NCI-H187 treated with DMSO at 0.1 percent for 48 hours (cell line): ENCODE measurements at places on chromosomes 2 and 18.

DNA sequence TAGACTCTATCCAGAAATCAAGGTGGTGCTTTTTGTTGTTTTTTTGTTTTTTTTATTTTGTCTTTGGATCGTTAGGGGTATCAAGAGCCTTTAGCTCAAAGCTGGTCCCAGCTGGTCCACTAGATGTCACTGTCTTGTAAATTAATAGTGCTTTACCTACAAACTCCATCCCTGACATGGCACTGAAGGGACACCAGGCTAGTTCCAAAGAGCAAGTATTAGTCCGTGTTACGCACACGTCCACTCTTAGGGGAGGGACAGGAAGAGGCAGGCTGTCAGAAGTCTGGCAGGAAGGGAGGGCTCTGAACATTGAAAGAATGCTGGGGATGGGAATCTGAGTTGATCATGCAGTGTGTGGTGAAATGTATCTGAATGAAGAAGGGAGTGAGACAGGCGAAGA lies 85.9 kb upstream of the CCBE1 start:
- no peak for DNase-seq

DNA sequence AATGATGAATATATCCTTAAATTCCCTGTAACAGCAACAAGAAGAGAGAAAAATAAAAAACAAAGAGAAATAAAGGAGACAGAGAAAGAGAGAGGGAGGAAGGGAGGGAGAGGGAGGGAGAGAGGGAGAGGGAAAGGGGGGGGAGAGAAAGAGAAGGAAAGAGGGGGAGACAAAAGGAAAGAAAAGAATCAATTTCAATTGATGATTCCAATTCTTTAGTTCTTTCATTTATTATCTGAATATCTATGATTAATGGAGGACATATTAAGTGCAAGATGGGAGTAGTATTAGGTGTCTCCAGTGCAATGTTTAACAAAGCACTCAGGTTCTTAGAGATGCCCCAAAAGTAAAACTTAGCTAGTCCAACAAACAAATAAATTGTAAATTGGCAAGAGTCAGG lies 97.2 kb upstream of the DPP10 start:
- DNase-seq: no peak

DNA sequence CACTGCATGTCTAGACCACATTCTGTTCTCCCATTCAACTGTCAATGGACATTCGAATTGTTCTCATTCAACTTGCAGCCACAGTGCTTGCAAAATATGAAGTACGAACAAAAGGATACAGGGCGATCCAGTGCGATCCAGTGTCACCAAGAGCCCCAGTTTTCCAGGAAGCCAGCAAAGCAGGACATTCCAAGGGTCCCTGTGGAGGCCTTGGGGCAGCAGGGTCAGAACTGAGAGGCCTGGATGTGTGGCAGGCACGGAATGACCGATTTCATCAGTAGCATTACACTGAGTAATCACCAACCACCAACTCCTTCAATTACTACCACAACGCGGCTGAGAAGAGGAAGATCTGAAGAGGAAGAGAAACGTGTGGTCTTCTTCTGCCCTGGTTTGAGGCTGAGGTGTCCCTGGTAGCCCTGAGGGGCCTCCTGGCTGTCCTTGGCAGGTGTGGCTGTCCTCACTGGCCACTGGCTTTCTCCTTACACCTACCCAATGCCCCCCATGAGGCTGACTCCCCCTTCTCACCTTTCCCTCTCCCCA lies 172.7 kb upstream of the FHL2 start:
- DNase-seq: no peak

- no peak for DNase-seq
Measured at GRCh38 chr2:186125156-186125555, 360.9 kb upstream of the ZC3H15 start.

- no peak for DNase-seq
Measured at GRCh38 chr2:69547984-69548715, 95.4 kb downstream of the AAK1 start.

DNA sequence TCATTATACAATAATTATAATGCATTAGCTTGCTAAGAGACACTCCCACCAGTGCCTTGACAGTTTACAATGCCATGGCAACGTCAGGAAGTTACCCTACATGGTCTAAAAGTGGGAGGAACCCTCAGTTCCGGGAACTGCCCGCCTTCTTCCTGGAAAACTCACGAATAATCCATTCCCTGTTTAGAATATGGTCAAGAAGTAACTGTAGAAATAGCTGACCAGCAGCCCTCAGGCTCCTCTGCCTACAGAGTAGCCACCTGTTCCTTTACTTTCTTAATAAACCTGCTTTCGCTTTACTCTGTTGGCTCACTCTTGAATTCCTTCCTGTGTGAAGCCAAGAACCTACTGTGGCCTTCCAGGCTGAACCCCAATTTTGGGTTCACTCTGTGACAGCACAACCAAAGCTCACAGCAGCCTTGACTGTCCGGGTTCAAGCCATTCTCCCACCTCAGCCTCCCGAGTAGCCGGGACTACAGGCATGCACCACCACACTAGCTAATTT lies 20.0 kb upstream of the PTPN2 start:
- DNase-seq: no peak

GRCh38 chr2:134305109-134305491 lies 51.2 kb downstream of the MGAT5 start:
- DNase-seq: no peak

GRCh38 chr2:7165736-7166135 lies 248.5 kb downstream of the RNF144A start:
- DNase-seq: no peak

DNA sequence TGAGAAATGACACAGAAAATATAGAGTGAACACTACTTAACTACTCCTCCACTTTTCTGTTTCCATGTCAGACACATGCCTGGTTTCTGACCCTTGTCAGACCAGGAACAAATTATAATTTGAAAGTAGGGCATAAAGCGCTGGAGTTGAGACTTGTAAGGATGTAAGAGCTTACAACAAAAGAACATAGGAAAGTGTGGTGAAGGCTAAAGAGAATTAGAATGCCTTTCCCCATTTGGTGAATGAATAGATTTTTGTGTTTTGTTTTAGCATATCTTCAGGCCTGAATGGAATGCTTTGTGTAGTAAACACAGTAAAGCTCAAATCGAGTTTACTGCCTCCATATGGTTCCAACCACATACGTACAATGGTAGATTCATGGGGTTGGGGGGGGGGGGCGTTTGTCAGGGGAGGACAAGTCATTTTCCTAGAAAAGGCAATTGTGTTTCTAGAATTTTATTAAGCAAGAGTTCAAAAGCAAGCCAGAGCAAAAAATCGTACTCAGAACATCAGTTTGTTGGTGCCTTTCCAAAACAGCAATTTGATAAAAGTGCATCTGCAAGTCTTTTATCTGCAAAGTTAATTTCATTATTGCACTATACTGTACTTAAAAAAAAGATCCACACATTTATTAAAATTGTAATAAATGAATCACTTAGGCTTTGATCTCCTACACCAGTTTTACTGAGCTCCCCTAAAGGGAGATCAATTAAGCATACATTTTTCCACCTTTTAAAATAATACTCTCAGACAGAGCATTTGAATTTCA lies 30.9 kb downstream of the NRXN1 start:
- no peak for DNase-seq

DNA sequence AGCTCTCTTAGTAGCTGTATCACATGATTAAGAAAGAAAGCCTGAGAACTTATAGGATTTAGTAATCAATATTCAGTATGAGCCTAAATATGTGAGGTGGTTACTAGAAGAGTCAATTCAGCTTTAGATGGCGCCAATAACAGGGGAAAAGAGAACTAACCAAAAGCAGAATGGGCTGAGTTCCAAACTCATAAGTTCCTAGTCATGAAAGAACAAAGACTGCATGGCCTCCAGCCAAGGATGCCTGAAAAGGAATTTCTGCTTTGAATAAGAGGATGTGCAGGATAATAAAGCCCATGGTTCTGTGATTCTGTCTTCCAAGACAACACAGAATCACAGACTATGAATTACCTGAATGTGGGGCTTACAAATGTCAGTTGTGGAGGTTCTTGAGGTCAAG lies 196.5 kb downstream of the SATB2 start:
- no peak for DNase-seq

DNA sequence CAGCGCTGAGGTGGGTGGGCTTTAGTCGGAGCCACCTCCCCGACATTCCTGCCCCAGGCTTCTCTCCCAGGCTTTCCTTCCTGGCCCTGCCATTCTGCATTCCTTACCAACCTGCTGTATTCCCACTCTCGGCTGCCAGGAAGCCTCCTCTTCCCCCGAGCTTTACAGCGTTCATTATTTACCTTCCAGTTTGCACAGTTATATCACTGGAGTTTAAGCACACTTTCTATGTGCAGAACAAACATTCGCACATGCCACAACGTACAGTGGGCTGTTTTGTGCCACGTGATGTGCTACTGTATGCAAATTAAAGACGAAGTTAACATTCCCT lies 246.3 kb downstream of the SOX11 start:
- no peak for DNase-seq

DNA sequence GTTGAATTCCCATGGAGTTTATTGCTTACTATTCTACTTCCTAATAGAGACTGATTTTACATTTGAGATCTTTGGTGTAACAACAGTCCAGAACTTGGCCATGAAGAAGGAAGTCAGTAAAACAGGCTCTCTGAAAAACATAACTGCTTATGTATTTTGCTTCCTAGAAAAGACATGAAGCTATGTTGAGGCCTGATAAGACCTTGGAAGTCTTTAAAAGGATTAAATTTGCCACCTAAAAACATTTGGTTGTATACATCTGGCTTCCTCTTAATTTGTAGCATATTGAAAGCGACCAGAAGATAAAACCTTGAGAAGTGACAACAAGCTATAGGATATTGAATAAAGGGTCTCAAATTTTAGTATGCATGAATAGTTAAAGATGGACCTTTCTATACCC lies 36.4 kb downstream of the PTRHD1 start:
- no peak for DNase-seq
